IPS DF 19.7 (cell line): ENCODE measurements at places on chromosomes 16 and 17.

GRCh38 chr16:16021988-16022682 lies 72.7 kb downstream of the ABCC1 start:
- DNase-seq, result no peak

DNA sequence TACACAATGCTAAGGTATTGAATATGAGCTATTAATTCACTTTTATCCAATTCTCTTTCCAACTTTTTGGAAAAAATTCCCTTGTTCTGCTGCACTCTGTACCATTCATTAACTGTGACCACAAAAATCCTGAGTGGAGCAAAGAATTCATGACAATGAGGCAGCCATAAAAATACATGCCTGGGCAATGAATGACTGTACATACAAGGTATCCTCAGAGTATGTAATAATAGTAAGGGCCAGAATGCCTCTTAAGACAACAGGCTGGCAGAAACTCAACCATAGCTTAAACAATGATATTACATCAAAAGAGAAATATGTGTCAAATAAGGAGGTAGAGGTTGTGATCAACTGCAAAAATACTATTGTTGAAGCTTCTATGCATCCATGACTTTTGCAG lies 74.7 kb upstream of the CA10 start:
- no peak for DNase-seq

GRCh38 chr16:15607700-15608396 lies 35.1 kb downstream of the MARF1 start:
- DNase-seq, result no peak

DNA sequence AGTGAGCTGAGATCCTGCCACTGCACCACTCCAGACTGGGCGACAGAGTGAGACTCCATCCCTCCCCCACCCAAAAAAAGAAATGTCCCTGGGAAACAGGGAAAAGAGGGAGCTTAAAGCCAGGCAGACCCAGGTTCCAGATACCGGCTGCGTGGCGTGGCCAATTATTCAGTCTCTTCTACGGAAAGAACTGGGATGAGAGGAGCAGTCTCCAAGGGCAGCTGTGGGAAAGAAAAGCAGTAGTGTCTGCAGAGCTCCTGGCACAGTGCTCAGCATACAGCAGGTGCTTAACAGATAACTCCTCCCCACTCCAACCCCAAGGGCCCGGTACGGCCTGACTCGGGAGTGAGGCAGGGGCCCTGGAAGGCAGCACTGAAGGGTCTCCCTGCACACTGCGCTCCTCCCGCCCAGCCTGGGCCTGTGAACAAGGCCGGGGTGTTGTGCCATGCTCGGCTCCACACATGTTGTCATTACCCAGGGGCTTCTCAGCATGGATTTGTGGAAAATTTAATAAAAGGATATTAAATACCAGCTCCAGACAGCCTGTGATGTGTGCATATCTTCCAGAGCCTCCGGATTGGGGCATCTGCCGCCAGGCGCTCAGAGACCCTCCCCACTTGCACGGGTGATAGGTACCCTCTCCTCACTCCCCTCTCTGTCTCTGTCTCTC lies 17.6 kb upstream of the SPPL2C start:
- no peak for DNase-seq

- DNase-seq, result no peak
Measured at GRCh38 chr16:29756654-29757053, 10.9 kb upstream of the C16orf54 start.

DNA sequence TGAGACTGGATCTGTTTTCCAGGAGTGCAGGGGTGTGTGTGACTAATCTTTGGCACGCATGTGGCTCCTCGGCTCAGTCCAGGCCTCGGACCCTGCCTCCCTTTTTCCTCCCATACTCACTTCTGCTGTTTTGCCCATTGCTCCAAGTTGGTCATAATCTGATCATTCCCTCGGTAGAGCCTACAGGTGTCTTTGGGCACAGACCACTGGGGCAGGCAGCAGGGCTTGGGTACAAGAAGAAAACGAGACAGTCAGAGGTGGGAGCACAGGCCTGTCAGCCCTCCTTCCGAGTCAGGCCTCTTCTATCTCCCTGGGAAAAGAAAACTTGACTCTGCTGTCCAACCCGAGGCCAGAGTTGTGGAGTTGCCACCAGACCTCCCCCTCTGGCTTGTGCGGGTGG lies 29.8 kb downstream of the DHX38 start:
- no peak for DNase-seq

DNA sequence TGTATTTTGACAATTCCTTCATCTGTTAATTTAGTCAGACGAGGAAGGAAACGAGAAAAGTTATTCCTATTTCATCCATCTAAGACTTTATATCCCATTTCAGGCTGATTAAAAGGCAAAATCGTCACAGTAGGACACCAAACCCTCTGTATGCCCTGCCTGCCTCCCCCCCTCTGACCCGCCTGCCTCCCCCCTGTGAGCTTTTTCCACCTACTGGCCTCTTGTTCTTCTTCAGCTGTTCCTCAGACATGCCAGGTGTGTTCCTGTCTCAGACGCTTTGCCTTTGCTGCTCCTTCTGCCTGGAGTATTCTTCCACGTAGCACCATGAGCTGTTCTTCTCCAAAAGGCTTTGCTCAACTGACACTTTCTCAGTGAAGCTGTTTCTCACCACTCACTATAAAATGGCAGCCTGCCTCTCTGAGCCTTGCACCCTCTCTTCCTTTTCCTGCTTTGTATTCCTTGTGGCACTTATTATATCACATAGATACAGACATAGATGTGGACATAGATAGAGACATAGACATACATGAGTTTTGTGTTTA lies 723.4 kb downstream of the MAF start:
- DNase-seq, result no peak

DNA sequence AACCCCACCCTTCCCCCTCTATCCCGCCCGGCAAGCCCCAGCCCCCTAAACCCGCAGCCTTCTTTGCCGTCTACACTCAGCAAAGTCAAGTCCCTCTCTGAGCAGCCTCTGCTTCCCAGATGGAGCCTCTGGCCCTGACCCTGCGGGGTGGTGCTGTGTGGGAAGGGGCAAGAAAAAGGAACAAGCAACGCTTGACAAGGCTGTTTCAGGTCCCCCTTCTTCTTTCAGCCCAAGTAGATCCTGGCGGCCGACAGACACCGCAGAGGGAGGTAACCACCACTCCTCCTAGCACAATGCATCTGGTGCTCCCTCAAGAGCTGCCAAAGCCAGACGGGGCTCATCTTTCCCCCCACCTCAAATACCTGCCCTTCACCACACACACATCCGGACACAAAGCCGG lies 178.3 kb downstream of the ENGASE start:
- DNase-seq, result no peak

GRCh38 chr16:83769397-83770008 lies 38.3 kb upstream of the HSBP1 start:
- peak; percentile 72 for DNase-seq

DNA sequence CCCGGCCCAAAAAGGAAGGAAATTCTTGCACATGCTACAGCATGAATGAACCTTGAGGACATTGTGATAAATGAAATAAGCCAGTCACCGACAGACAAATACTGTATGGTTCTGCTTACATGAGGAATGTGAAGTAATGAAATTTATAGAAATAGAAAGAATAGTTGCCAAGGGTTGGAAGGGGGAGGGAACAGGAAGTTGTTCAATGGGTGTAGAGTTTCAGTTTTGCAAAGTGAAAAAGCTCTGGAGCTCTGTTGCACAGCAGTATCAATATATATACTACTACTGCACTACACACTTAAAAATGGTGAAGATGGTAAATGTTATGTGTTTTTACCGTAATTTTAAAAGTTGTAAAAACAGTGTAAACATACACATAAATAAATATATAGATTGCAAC lies 43.7 kb downstream of the PKD1L3 start:
- no peak for DNase-seq

DNA sequence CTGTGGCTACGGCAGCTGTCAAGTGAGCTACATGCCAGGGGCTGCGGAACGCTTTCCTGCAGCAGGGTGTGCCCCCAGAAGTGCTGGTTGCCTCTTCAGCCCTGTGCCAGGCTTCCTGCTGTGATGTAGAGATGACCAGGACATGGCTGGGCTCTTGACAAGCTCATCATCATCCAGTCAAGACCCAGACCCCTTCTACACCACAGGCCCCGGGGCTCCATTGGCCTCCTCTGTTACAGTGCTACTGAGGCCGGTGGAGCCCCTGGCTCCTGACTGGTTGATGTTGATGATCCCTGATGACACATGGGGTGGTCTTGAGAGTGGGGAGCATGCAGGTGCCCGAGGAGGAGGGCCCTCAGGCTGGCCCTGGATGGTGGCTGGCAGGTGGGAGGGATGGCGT lies 50.1 kb downstream of the B9D1 start:
- no peak for DNase-seq
